ENCODE measurements at places on chromosomes 16 and 17. TPM values are rescaled to one million over a fixed set of nuclear protein-coding genes. Genes with fewer than 3 reads are reported as not detected.

DNA sequence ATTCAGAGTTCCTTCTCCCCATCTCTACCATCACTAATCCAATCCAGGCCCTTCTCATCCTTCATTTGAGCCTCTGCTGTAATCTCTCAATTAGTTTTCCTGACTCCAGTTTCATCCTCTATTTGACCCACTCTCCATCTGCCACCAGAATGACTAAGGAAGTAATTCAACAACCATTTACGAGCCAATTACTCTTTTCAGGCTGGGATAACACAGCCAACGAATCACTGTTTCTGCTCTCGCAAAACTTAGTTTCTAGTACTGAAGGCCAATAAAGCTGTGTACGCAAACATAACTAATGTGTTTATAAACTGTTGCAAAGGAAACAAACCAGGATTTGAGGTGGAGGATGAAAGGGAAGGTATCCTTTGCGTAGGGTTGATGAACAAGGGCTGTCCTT lies 53.7 kb downstream of the MAP2K6 start:
- DNase-seq, result no peak
- H3K36me3 ChIP-seq, result peaks cover 4% of the 10 kb centered on the region
- H3K27me3 ChIP-seq, result peaks cover 2% of the 10 kb centered on the region
- H3K4me1 ChIP-seq, result peaks cover 41% of the 10 kb centered on the region

DNA sequence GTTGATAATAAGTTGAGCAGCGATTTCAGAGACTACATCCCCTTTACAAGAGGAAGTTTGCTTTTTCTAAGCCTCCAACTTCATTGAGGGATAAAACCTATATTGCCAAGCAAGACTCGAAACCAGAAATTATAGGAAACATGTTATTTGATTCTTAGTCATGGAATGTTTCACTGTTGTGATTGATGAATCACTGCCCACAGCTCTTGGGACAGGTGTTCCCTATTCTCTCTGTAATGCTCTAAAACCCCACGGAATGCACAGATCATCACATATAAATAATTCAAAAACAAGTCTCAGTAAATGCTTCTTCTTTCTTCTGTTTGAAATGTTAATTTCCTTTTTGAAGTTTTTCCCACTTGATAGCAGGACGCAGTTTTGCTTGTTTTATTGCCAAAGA lies 809.5 kb upstream of the GOT2 start:
- no peaks in the 10 kb centered on the region for H3K27me3 ChIP-seq
- H3K4me3 ChIP-seq, result no peak overlapping the region
- no peaks in the 10 kb centered on the region for H3K36me3 ChIP-seq
- no peaks in the 10 kb centered on the region for H3K4me1 ChIP-seq

- no peak overlapping the region for H3K27ac ChIP-seq
- peaks cover under 1% of the 10 kb centered on the region for H3K36me3 ChIP-seq
- no peak overlapping the region for H3K4me3 ChIP-seq
- H3K4me1 ChIP-seq, result no peaks in the 10 kb centered on the region
These were observed 21.8 kb downstream of the GSE1 start for GRCh38 chr16:85634747-85635544.

GRCh38 chr16:57694231-57694724 lies 328 bp upstream of the DRC7 start:
- no peak for DNase-seq
- H3K36me3 ChIP-seq, result no peaks in the 10 kb centered on the region
- H3K27ac ChIP-seq, result peak overlapping the region; percentile 99

Gene CDR2L
- 33.2 TPM for total RNA-seq

GRCh38 chr17:78889531-78889930 lies 13.5 kb downstream of the CEP295NL start:
- H3K4me1 ChIP-seq, result peaks cover 22% of the 10 kb centered on the region
- no peak for DNase-seq
- H3K27ac ChIP-seq, result no peak overlapping the region
- H3K27me3 ChIP-seq, result peaks cover 3% of the 10 kb centered on the region
- no peak overlapping the region for H3K4me3 ChIP-seq
- H3K36me3 ChIP-seq, result no peaks in the 10 kb centered on the region

DNA sequence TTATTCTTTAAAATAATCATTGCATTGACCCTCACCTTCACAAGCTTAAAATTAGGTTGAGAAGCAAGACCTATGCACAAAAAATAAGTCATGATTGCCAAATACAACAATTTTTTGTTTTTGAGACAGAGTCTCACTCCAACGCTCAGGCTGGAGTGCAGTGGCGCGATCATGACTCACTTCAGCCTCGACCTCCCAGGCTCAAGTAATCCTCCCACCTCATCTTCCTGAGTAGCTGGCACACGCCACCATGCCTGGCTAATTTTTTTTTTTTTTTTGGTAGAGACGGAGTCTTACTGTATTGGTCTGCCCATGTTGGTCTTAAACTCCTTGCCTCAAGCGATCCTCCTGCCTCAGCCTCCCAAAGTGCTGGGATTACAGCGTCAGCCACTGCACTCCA lies 24.2 kb downstream of the ZNF652 start:
- no peaks in the 10 kb centered on the region for H3K36me3 ChIP-seq
- no peaks in the 10 kb centered on the region for H3K4me1 ChIP-seq
- no peak overlapping the region for H3K4me3 ChIP-seq
- H3K27me3 ChIP-seq, result peaks cover 3% of the 10 kb centered on the region
- H3K27ac ChIP-seq, result no peak overlapping the region

DNA sequence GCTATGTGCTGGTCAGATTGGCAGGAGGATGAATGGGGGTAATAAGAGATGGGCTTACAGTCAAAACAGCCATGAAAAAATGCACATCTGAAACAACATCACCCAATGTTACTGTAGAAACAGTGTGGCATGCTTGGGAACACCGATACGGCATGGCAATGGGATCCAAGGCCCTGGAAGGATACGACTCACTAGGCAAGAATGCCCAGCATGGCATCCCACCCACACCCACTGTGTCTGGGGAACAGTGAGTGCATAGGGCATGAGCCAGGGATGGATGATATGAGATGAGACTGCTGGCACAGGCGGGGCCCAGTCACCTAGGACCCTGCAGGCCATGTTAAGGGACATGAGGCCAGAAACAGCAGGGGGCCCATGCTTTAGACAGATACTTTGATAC lies 11.5 kb downstream of the TRIM25 start:
- no peak overlapping the region for H3K27ac ChIP-seq
- H3K4me3 ChIP-seq, result no peak overlapping the region
- no peak for DNase-seq
- H3K27me3 ChIP-seq, result peaks cover 7% of the 10 kb centered on the region
- no peaks in the 10 kb centered on the region for H3K4me1 ChIP-seq

Gene SPNS2
- total RNA-seq, result 187 TPM

GRCh38 chr16:66376577-66377305 lies 10.2 kb downstream of the CDH5 start:
- no peak for DNase-seq
- peaks cover 63% of the 10 kb centered on the region for H3K36me3 ChIP-seq
- H3K4me3 ChIP-seq, result peak overlapping the region; percentile 87

Gene GP1BA
- 1.3 TPM for total RNA-seq

Gene HID1
- total RNA-seq, result 157 TPM

DNA sequence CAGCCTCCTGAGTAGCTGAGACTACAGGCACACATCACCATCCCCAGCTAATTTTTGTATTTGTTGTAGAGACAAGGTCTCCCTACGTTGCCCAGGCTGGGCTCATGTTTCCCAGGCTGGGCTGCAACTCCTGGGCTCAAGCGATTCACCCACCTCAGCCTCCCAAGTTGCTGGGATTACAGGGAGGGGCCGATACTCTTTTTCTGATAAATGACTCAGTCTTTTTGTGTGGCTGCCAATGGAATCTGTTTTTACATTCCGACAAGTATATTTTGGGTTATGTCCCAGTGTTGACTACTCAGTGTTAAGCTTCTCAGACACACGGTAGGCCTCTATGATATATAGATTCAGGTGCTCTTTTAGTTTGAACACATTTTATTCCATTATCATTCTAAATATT lies 58.1 kb downstream of the SLFN11 start:
- no peak overlapping the region for H3K27ac ChIP-seq
- H3K4me1 ChIP-seq, result peaks cover 8% of the 10 kb centered on the region
- H3K4me3 ChIP-seq, result no peak overlapping the region
- no peak for DNase-seq

DNA sequence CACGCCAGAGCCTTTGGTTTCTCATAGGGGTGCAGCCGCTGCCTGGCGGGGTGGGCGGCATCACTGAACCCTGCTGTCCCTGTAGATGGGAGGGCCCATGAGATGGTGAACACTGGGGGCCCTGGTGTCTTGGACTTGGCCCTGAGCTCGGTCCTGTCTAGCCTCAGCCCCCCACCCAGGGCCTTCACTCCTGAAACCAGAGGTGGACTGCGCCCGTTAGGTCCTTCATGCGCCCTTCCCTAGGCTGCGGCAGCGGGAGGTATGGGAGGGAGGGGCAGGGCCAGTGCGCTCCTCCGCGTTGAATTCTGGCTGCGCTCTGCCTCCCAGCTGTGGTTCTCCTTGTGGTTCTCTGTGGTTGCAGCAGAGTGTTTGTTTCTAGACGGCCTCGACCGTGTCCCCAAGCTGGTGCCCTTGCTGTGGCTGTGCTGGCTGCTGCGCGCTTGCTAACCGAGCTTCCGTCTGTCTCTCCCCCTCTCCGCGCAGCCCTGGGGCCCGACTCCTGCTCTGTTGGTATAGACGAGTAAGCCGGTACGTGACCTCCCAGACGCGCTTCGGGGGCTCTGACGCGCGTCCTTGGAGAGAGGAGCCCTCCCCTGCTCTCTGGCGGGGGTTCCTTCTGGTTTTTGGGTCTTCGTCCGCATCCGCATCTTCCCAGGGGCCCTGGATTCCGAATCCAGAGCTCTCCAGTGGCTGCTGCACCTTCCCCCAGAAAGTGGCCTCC lies 7.4 kb upstream of the NUDT16L1 start:
- H3K27me3 ChIP-seq, result peaks cover 9% of the 10 kb centered on the region
- no peak for DNase-seq
- no peaks in the 10 kb centered on the region for H3K4me1 ChIP-seq
- H3K4me3 ChIP-seq, result peak overlapping the region; percentile 25

GRCh38 chr16:72991211-72991610 lies 56.7 kb downstream of the ZFHX3 start:
- peaks cover 7% of the 10 kb centered on the region for H3K4me1 ChIP-seq
- no peak overlapping the region for H3K4me3 ChIP-seq
- no peaks in the 10 kb centered on the region for H3K27me3 ChIP-seq
- H3K27ac ChIP-seq, result no peak overlapping the region
- no peak for DNase-seq

Gene MYL11
- total RNA-seq, result 0.85 TPM

GRCh38 chr16:17426451-17426850 lies 44.3 kb downstream of the XYLT1 start:
- DNase-seq, result no peak
- H3K27ac ChIP-seq, result no peak overlapping the region
- peaks cover 4% of the 10 kb centered on the region for H3K27me3 ChIP-seq
- H3K36me3 ChIP-seq, result no peaks in the 10 kb centered on the region
- H3K4me1 ChIP-seq, result no peaks in the 10 kb centered on the region

- H3K27me3 ChIP-seq, result peaks cover 13% of the 10 kb centered on the region
- DNase-seq, result no peak
- no peak overlapping the region for H3K4me3 ChIP-seq
- no peak overlapping the region for H3K27ac ChIP-seq
- H3K4me1 ChIP-seq, result peaks cover 10% of the 10 kb centered on the region
- peaks cover 6% of the 10 kb centered on the region for H3K36me3 ChIP-seq
These were observed 59.8 kb downstream of the PGS1 start for GRCh38 chr17:78438271-78438691.

- peak; percentile 66 for DNase-seq
- H3K27me3 ChIP-seq, result no peaks in the 10 kb centered on the region
- H3K4me3 ChIP-seq, result no peak overlapping the region
- H3K4me1 ChIP-seq, result no peaks in the 10 kb centered on the region
These were observed 14.7 kb downstream of the AIPL1 start for GRCh38 chr17:6420173-6420641.

DNA sequence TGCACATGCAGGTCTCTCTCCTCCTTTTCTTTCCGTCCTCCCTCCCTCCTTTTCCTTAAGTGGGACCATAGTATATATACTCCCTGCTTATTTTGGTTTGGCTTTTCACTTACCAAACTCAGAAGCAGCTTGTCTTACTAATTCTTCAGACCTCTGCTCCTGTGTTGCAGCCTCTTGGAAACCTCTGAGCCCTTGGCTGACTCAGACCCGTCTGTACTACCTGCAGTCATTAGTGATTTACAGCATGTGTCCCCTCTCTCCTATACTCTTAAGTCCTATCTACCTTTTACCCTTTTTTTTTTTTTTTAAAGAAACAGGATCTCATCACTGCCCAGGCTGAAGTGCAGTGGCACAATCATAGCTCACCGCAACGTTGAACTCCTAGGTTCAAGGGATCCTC lies 207.0 kb downstream of the STX8 start:
- DNase-seq, result no peak
- peaks cover 2% of the 10 kb centered on the region for H3K27me3 ChIP-seq
- no peak overlapping the region for H3K27ac ChIP-seq
- no peaks in the 10 kb centered on the region for H3K36me3 ChIP-seq

DNA sequence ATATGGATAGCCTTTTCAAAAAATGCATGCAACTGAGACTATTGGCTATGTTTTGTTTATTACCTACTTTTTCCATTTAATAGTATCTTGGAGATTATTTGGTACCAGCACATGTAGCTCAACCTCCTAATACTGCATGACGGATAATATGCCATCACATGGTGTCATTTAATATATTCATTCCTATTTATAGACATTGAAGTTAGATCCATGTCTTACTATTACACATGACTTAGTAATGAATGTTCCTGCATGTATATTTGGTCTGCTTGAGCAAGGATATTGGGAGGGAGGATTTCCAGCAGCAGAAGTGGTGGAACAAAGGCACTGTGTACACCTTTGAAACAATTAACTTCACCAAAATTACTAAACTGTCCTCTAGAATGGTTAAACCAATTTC lies 561.3 kb downstream of the WWOX start:
- H3K4me3 ChIP-seq, result no peak overlapping the region
- no peak for DNase-seq
- no peak overlapping the region for H3K27ac ChIP-seq
- peaks cover 2% of the 10 kb centered on the region for H3K27me3 ChIP-seq
- no peaks in the 10 kb centered on the region for H3K36me3 ChIP-seq
- H3K4me1 ChIP-seq, result peaks cover 22% of the 10 kb centered on the region

Gene RRAD
- total RNA-seq, result not detected

GRCh38 chr16:67864594-67864993 lies 8.3 kb upstream of the EDC4 start:
- no peak overlapping the region for H3K4me3 ChIP-seq
- H3K27ac ChIP-seq, result no peak overlapping the region

DNA sequence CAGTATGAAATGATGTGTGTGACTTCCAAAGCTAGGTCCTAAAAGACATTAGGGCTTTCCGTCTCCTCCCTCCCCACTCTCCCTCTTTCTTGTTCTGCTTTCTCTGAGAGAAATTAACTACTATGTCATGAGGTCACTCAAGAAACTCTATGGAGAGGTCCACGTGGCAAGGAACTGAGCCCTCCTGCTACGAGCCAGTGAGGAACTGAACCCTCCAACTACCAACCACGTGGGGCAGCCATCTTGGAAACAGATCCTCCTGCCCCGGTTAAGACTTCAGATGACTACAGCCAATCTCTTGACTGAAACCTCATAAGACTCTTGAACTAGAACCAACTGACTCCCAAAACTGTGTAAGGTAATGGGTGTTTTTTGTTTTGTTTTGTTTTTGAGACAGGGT lies 4.2 kb upstream of the ALOX15 start:
- H3K4me1 ChIP-seq, result peaks cover 14% of the 10 kb centered on the region
- H3K36me3 ChIP-seq, result peaks cover 3% of the 10 kb centered on the region
- H3K4me3 ChIP-seq, result no peak overlapping the region
- DNase-seq, result no peak
- H3K27ac ChIP-seq, result no peak overlapping the region

Data from endothelial cell (in vitro differentiated cells).